ENCODE measurements at places on chromosomes 12 and 14.

GRCh38 chr12:130087222-130087621 lies 75.0 kb upstream of the FZD10 start:
- DNase-seq: no peak

DNA sequence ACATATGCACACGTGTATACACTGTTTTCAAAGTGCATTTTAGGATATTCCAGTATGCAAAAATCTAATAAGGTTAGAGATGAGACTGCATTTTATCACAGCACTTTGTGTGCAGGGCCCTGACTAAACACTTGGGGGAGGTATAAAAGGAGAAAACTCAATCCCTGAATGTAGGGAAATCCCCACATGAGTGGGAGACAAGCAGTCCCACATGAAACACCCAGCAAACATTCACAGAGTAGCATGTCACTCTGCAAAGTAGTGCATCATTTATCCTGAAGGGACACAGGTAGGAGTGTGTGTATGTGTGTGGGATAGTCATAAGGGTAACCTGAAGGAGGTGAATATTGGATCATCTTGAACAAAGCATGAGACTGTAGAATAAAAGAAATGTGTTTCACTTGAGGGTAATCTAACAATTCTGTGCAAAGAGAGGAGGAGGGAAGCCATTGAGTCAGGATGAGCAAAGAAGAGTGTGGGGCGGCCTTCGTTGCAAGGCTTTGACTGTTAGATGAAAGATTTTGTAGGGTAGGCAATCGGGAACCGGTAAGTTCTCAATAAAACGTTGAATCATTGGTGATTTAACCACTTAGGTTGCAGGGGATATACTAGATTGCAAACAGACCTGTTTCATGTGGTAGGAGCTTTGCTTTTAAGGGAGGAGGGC lies 2.9 kb downstream of the PRPF40B start:
- no peak for DNase-seq

- no peak for DNase-seq
Measured at GRCh38 chr14:79552778-79553177, 658.5 kb downstream of the DIO2 start.

- DNase-seq: no peak
Measured at GRCh38 chr12:56128670-56129205, 671 bp downstream of the ESYT1 start.
